ENCODE measurements at places on chromosomes 6 and 20.

GRCh38 chr6:105994591-105995390 is 91.3 kb upstream of the PRDM1 start:
- H3K27me3 ChIP-seq, result no peaks in the 10 kb centered on the region
- peak overlapping the region; percentile 93 for H3K4me3 ChIP-seq
- peak; percentile 24 for DNase-seq
- peaks cover 19% of the 10 kb centered on the region for H3K36me3 ChIP-seq
- peak overlapping the region; percentile 88 for H3K27ac ChIP-seq

DNA sequence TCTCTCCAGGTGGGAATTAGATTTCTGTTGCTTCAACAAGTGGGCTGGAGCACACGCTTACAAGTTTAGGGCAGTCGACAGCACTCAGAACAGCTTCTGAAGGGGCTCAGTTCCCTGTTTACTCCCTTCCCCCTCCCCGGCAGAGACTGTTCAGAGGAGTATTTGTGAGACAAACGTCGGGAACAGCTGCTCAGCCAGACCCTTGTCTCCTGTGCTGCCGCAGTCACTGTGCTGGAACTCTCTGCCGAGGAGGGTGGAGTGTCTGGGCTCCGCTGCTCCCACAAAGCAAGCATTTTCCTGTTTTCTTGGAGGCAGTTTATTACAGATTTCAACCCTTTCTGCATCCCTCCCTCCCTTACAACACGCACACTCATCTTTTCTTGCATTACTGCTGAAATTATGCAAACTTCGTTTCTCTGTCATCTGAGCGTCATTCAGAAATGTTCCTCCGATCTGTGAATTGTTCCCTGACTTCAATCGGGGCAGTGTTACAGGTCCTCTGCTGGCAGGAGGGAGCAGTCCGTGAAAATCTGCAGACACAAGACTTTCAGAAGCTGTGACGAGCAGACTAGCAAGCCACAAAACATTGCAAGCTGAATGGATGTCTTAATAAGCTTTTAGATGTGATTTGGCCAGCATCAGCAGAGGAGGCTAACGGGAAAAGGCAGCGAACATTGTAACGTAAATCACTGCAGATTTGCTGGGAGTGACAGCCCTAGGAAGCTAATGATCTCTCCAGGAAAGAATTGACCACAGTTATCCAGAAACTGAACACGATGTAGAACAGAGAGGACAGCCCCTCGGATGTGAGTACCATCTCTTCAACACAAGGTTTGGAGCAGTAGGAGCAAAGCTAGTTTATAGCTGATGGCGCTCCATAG is 76.2 kb downstream of the LYRM2 start:
- DNase-seq, result no peak
- no peaks in the 10 kb centered on the region for H3K4me1 ChIP-seq
- H3K27ac ChIP-seq, result no peak overlapping the region
- no peak overlapping the region for H3K4me3 ChIP-seq

- H3K27ac ChIP-seq, result no peak overlapping the region
- DNase-seq, result no peak
These were observed 303.6 kb downstream of the CLIC5 start for GRCh38 chr6:45712076-45712475.

DNA sequence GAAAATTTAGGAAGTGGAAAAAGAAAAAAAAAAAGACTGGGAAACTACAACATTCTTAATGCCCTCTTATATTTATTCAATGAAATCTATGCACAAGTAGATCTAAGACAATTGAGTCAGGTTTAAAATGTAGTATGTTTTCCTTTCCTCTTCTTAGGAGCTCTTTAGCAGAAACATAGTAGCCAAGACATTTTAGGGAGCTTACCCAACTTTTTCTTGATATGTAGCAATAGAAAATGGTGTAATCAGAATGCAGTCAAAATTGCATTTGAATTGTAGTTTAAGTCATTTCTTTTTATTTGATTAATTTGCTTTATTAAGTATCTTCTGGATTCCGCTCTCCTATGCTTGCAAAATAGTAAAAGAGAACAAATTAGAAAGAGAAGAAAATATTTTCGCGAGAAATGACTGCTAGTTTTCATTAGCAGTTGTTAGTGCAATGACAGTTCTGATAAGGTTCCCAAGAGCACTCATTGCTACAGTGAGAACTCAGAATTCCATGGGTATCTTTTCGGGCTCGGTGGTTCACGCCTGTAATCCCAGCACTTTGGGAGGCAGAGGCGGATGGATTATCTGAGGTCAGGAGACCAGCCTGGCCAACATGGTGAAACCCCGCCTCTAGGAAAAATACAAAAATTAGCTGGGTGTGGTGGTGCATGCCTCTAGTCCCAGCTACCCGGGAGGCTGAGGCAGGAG is 52.2 kb downstream of the JARID2 start:
- H3K27ac ChIP-seq, result peak overlapping the region; percentile 86
- peaks cover 72% of the 10 kb centered on the region for H3K4me1 ChIP-seq
- peak overlapping the region; percentile 37 for H3K4me3 ChIP-seq
- H3K36me3 ChIP-seq, result peaks cover 6% of the 10 kb centered on the region

GRCh38 chr20:32509639-32510066 is 75.5 kb downstream of the NOL4L start:
- peak overlapping the region; percentile 96 for H3K27ac ChIP-seq
- peak; percentile 28 for DNase-seq
- H3K4me3 ChIP-seq, result peak overlapping the region; percentile 55
- H3K36me3 ChIP-seq, result peaks cover 14% of the 10 kb centered on the region
- no peaks in the 10 kb centered on the region for H3K27me3 ChIP-seq

DNA sequence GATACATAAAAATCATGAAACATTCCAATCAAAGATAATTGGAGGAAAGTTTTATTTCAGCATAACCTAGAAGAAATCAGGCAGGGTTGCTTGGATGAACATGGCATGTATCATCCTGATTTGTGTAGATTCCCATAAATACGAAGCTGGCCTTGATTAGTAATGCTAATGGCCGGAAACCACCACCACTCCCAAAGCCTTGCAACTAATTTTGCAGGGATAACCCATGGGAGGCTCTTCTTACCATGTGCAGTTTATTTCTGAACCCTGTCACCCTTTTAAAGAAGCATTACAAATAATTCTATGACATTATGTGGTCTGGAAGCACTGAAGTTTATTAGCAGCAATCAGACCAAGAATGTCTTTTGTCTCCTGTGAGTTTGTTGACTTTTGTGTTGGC is 80.8 kb downstream of the AIG1 start:
- no peak overlapping the region for H3K4me3 ChIP-seq
- no peaks in the 10 kb centered on the region for H3K27me3 ChIP-seq
- H3K4me1 ChIP-seq, result peaks cover 3% of the 10 kb centered on the region
- no peak overlapping the region for H3K27ac ChIP-seq

DNA sequence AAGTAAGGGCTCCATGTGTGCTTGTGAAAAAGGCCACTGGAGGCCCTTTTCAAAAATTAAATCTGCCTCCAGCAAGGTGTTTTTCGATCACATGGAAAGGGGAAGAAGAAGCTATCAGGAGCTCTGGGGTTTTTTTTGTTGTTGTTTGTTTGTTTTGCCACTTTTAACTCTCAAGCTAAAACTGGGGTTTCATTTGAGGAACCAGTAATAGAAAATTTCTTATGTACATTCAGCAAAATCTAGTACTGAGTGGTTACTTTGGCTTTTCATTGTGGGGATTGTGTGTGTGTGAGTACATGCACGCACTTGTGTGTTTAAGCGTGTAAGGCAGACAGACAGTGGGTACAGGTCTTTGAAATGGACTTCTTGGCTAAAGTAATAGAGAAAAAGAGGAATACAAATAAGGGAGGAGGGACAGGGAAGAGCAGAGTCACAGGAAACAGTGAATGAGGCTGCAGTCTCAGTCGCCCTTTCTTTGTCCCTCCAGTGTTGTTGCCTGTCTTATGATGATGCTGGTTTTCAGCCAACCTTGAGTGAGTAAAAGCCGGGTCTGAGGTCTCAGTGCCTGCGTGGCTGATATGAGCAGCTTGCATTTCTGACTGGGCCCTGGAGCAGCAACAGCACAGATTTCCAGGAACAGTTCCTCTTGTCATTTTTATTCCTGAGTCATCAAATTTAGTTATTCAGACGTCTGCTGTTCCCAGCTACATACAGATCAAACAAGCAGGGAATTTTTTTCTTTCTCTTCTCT is 26.2 kb downstream of the SLC16A10 start:
- no peaks in the 10 kb centered on the region for H3K36me3 ChIP-seq
- no peak overlapping the region for H3K4me3 ChIP-seq
- H3K27me3 ChIP-seq, result peaks cover 12% of the 10 kb centered on the region
- no peak for DNase-seq
- H3K4me1 ChIP-seq, result peaks cover 5% of the 10 kb centered on the region
- H3K27ac ChIP-seq, result peak overlapping the region; percentile 3

DNA sequence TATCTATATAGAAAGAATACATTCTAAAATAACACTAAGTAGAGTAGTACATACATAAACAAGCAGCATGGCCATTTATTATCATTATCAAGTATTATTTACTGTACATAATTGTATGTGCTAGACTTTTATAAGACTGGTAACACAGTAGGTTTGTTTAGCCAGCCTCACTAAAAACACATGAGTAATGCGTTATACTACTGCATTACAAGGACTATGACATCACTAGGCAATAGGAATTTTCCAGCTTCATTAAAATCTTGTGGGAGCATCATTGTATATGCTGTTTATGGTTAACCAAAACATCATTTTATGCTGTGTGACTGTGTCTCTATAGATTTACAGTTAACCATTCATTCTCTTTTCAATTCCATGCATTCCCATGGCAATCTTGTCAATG is 131.7 kb upstream of the HDGFL1 start:
- DNase-seq, result no peak
- H3K4me1 ChIP-seq, result no peaks in the 10 kb centered on the region
- H3K27ac ChIP-seq, result no peak overlapping the region

- DNase-seq, result no peak
- no peak overlapping the region for H3K27ac ChIP-seq
These were observed 36.1 kb downstream of the DSE start for GRCh38 chr6:116406678-116407345.

GRCh38 chr20:57753332-57754164 is 43.7 kb upstream of the PMEPA1 start:
- H3K27ac ChIP-seq, result no peak overlapping the region
- DNase-seq, result no peak
- no peak overlapping the region for H3K4me3 ChIP-seq
- H3K27me3 ChIP-seq, result peaks cover 64% of the 10 kb centered on the region
- H3K4me1 ChIP-seq, result peaks cover 8% of the 10 kb centered on the region
- peaks cover 3% of the 10 kb centered on the region for H3K36me3 ChIP-seq

DNA sequence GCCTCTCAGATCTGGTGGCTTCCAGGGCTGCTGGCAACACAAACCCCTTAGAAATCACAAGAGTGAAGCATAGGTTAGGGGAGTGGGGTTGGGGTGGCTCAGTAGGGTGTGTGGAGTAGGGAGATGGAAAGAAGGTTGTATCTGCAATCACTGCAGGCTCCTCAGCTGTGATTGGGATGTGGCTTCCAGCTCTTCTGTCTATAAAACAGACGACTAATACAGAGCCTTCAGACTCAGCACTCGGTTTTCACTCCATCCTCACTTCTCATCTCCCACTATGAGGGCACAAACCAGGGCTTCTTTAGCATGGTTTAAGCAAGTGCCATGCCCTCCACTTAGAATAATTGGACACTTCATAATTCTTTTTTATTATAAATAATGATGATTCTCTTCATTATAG is 46.4 kb upstream of the CAP2 start:
- H3K4me3 ChIP-seq, result no peak overlapping the region
- peaks cover 18% of the 10 kb centered on the region for H3K27me3 ChIP-seq
- no peak overlapping the region for H3K27ac ChIP-seq
- no peak for DNase-seq

GRCh38 chr6:63926258-63926780 is 290.7 kb downstream of the PHF3 start:
- H3K4me1 ChIP-seq, result no peaks in the 10 kb centered on the region
- H3K27me3 ChIP-seq, result no peaks in the 10 kb centered on the region
- H3K27ac ChIP-seq, result no peak overlapping the region

GRCh38 chr6:15061180-15061641 is 184.7 kb upstream of the JARID2 start:
- peaks cover 4% of the 10 kb centered on the region for H3K36me3 ChIP-seq
- no peak overlapping the region for H3K27ac ChIP-seq
- no peak overlapping the region for H3K4me3 ChIP-seq
- no peaks in the 10 kb centered on the region for H3K4me1 ChIP-seq
- H3K27me3 ChIP-seq, result no peaks in the 10 kb centered on the region

GRCh38 chr6:108707328-108707976 is 140.8 kb upstream of the ARMC2 start:
- H3K4me3 ChIP-seq, result no peak overlapping the region
- no peak overlapping the region for H3K27ac ChIP-seq
- no peak for DNase-seq
- no peaks in the 10 kb centered on the region for H3K27me3 ChIP-seq
- H3K4me1 ChIP-seq, result no peaks in the 10 kb centered on the region
- no peaks in the 10 kb centered on the region for H3K36me3 ChIP-seq

- DNase-seq, result no peak
- peaks cover 6% of the 10 kb centered on the region for H3K4me1 ChIP-seq
- H3K27me3 ChIP-seq, result no peaks in the 10 kb centered on the region
- H3K36me3 ChIP-seq, result peaks cover 3% of the 10 kb centered on the region
These were observed 41.6 kb upstream of the NFATC2 start for GRCh38 chr20:51584116-51584515.

GRCh38 chr20:59725476-59726280 is 121.3 kb downstream of the PHACTR3 start:
- DNase-seq, result no peak
- H3K36me3 ChIP-seq, result no peaks in the 10 kb centered on the region

DNA sequence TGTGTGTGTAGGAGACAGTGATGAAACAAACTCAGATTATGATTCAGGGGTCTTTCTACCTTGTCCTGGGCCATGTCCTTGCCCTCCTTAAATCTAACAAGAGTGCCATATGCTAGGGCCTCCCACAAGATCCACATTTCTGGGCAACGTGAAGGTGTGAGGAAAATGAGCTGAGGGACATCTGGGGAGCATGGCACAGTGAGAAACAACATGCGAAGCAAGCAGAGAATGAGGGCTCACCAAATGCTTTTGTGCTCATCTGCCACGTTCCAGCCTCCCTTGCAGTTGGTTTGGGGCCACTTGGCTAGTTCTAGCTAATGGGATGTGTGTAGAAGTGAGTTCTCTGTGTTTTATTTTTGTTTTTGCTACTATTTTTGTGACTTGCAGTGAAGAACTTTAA is 21.4 kb upstream of the RNF182 start:
- H3K4me3 ChIP-seq, result no peak overlapping the region
- no peak for DNase-seq
- H3K4me1 ChIP-seq, result no peaks in the 10 kb centered on the region
- peaks cover 32% of the 10 kb centered on the region for H3K27me3 ChIP-seq

- H3K27me3 ChIP-seq, result no peaks in the 10 kb centered on the region
- peak overlapping the region; percentile 76 for H3K27ac ChIP-seq
- peak; percentile 63 for DNase-seq
These were observed 55.7 kb upstream of the TNFAIP3 start for GRCh38 chr6:137811121-137811915.

- no peaks in the 10 kb centered on the region for H3K27me3 ChIP-seq
- DNase-seq, result no peak
- H3K4me1 ChIP-seq, result peaks cover 18% of the 10 kb centered on the region
These were observed 370.3 kb upstream of the JARID2 start for GRCh38 chr6:14875481-14876063.

GRCh38 chr6:111844376-111844775 is 28.9 kb downstream of the FYN start:
- no peak overlapping the region for H3K4me3 ChIP-seq
- H3K4me1 ChIP-seq, result peaks cover 37% of the 10 kb centered on the region
- peaks cover 50% of the 10 kb centered on the region for H3K36me3 ChIP-seq
- no peak overlapping the region for H3K27ac ChIP-seq
- H3K27me3 ChIP-seq, result no peaks in the 10 kb centered on the region

GRCh38 chr6:149443411-149444181 is 41.2 kb downstream of the ZC3H12D start:
- no peak overlapping the region for H3K27ac ChIP-seq
- peaks cover 2% of the 10 kb centered on the region for H3K36me3 ChIP-seq
- no peaks in the 10 kb centered on the region for H3K27me3 ChIP-seq
- peaks cover 2% of the 10 kb centered on the region for H3K4me1 ChIP-seq
- no peak overlapping the region for H3K4me3 ChIP-seq

- H3K4me3 ChIP-seq, result no peak overlapping the region
- H3K27ac ChIP-seq, result peak overlapping the region; percentile 23
- no peaks in the 10 kb centered on the region for H3K27me3 ChIP-seq
- no peak for DNase-seq
These were observed 12.4 kb upstream of the RBM38 start for GRCh38 chr20:57378646-57379262.
